OCI-M1 (cell line): ENCODE measurements at places on chromosomes 7 and 10.

GRCh38 chr7:107641676-107642075 lies 19.0 kb upstream of the SLC26A4 start:
- DNase-seq: no peak

- DNase-seq: no peak
These were observed 56.9 kb upstream of the TNS3 start for GRCh38 chr7:47638679-47639315.

GRCh38 chr7:95368235-95368634 lies 27.9 kb downstream of the PON3 start:
- DNase-seq: no peak

GRCh38 chr10:104317269-104317710 lies 21.0 kb downstream of the ITPRIP start:
- DNase-seq: no peak

GRCh38 chr7:134028853-134029252 lies 98.3 kb upstream of the LRGUK start:
- DNase-seq: no peak

- no peak for DNase-seq
These were observed 50.5 kb downstream of the PODXL start for GRCh38 chr7:131505636-131506557.

GRCh38 chr10:44306762-44307161 lies 78.1 kb downstream of the CXCL12 start:
- no peak for DNase-seq

DNA sequence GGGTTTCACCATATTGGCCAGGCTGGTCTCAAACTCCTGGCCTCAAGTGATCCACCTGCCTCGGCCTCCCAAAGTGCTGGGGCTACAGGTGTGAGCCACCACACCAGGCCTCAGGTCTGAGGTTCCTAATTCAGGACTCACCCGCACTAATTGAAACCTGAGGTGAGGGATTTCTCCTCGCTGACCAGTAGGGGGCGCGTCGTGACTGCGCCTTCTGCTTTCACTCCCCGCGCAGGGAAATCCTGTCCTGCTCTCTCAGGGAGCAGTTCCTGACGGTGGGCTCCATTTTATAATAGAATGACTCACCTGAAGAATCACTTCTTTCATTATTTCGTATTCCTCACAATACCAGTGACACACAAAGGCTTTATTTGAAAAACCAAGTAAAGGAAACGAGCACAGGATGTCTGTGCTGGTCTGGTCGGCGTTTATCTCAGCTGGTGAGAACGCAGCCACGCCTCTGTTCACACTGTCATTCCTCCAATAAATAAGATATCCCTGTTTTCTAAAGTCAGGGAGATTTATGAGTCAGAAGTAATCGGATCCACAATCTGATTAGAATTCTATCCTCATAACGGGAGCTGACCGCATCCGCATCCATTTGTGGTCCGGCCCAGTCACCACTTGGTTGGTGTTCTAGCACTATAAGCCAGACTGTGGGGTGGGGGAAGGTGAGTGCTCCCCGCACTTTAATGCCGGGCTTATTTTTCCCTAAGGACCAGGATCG lies 35.4 kb downstream of the BAG3 start:
- peak; percentile 87 for DNase-seq

GRCh38 chr10:49298671-49298982 lies 343 bp upstream of the C10orf71 start:
- DNase-seq: no peak

DNA sequence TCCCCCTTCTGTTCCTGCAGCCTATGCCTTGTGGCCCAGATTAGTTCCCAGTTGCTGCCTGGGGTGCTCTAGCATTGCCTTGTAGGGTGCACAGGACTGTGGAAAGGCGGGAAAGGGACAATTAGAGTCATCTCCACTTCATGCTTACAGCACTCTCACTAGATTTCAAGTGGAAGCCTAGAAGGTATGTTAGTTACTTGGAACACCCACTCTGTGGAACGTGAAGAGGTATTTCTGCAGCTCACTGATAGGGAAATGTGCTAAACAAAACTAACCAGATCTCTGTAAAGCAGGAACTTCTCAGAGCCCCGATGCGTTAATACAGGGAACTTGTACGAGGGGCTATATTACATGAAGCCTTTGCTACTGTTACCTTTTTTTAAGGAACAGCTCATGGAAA lies 19.4 kb downstream of the STMP1 start:
- DNase-seq: peak; percentile 61

- DNase-seq: no peak
These were observed 35.7 kb downstream of the PPP1R9A start for GRCh38 chr7:94943134-94943533.

DNA sequence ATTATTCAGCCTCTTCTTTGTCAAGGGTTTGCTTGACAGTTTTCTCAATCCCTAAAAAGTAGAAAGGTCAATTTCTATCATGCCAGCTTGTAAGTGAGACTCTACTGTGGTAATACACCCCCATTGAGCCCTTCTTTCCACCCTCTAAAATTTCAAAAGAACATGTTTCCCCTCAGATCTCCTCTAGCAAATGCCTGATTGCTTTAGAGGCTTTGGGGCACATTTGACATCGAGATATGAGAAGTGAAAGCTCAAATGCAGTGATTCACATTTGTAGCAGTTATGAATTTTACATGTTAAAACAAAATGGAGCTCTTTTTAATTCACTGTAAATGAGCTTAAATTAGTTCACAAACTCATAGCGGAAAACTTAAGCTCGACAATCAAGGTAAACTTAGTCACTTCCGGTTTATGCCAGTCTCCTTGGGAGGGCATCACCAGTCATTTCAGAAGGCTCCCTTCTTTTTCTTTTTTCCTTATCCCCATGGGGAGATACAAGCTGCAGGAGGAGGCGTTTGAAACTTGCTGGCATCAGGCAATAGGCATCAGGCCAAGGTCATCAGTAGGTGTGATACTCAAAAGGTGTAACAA lies 55.3 kb upstream of the ADO start:
- DNase-seq: no peak

- DNase-seq: no peak
These were observed 46.5 kb upstream of the DGKI start for GRCh38 chr7:137893143-137893742.

- no peak for DNase-seq
These were observed 99.3 kb downstream of the CFAP58 start for GRCh38 chr10:104452977-104453376.

- DNase-seq: no peak
These were observed 30.5 kb downstream of the GNAT3 start for GRCh38 chr7:80481196-80481884.

GRCh38 chr10:2938869-2939268 lies 128.5 kb upstream of the PFKP start:
- no peak for DNase-seq

- peak; percentile 80 for DNase-seq
These were observed 5.0 kb downstream of the MXI1 start for GRCh38 chr10:110212119-110213006.

DNA sequence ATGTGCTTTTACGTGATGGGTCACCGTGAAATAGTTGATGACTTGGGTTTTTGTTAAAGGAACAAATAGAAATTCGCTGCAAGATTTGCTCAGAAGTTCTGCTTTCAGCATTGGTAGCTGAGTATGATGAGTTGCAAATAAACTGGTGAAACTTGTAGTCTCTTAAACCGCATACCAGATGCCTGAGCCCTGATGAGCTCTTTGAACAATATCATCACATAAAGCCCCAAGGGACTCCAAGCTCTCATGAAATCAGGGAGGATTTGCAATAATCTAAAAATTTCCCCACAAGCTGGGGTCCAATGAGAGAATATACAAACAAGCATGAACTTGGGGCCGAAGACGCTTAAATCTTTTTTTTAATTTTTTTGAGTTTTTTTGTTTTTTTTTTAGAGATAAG lies 312.4 kb downstream of the CALN1 start:
- no peak for DNase-seq

GRCh38 chr7:11298220-11298619 lies 324.5 kb downstream of the PHF14 start:
- DNase-seq: no peak

DNA sequence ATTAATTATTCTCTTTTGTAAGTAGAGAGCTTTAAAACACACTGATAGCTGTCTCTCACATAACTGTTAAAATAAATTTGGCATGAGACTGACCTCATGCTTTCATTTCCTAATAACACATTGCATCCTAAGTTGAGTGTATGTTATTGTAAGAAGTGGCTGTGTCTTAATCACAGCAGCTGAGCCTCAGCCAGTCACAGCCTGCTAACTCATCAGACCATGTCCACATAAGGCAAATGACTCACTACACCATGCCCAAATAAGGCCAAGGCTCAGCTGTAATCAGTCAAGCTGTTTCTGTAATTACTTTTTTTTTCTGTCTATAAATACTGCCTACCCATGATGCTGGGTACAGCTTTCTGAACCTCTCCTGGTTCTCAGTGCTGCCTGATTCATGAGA lies 860.9 kb downstream of the XPNPEP1 start:
- peak; percentile 16 for DNase-seq

- peak; percentile 81 for DNase-seq
These were observed 111.4 kb upstream of the GLCCI1 start for GRCh38 chr7:7857143-7857583.
